Stimulated activated CD4-positive, alpha-beta T cell treated with anti-CD3 and anti-CD28 coated beads, TNF-alpha, amount 100 ng/mL, for 48 hours (primary cell): ENCODE measurements at places on chromosomes 16 and 17.

- DNase-seq, result no peak
These were observed 31.4 kb upstream of the HS3ST3B1 start for GRCh38 chr17:14269473-14269872.

DNA sequence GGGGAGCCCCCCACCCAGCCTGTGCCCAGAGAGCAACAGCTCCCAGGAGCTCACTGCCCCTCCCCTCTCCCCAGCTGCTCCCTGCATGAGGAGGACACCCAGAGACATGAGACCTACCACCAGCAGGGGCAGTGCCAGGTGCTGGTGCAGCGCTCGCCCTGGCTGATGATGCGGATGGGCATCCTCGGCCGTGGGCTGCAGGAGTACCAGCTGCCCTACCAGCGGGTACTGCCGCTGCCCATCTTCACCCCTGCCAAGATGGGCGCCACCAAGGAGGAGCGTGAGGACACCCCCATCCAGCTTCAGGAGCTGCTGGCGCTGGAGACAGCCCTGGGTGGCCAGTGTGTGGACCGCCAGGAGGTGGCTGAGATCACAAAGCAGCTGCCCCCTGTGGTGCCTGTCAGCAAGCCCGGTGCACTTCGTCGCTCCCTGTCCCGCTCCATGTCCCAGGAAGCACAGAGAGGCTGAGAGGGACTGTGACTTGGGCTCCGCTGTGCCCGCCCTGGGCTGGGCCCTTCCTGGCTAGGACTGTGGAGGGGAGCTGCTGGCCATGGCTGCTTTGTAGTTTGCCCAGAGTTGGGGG, 584 bp downstream of the TCAP start:
- DNase-seq, result no peak

- no peak for DNase-seq
These were observed 356.0 kb downstream of the CA10 start for GRCh38 chr17:51802544-51802943.

DNA sequence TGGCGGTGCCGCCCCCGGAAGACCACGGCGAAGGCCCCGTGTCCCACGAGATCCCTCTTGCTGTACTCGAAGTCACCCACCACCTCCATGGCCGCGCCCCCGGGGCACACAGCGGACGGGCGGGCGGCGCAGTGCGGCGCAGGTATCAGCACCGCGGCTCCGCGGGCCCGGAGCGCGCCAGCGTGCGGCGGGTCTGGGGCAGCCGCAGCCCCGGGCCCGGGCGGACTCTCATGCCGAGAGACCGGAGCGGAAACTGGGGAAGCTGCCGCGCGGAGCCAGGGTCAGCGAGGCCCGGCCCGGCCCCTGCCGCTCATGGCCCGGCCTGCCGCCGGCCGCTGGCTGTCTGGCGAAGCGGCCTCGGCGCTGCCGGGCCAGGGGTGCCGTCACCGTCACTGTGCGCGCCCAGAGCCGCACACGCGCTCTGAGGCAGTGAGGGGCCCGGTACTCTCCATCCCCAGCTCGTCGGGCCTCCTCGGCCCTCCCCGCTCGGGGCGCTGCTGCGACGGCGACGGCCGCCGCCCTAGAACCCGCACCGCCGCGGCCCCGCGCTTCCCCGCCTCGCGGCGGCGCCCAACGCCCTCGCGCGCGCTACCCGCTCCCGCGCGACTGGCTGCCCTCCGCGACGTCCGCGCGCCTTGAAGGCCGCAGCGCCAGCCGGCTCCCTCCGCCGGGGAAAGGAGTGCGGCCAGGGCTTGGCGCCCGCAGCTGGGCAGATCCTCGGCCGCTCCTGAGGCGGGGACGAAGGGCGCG, at the start of gene ULK2:
Gene ULK2 (minus strand): TSS at position 608 of the 750 bp plus-strand sequence. CDS start 519 bp downstream, at position 89.
- peak; percentile 33 for DNase-seq

- DNase-seq, result no peak
These were observed 23.2 kb downstream of the DYNC1LI2 start for GRCh38 chr16:66728117-66728787.
